ENCODE measurements at places on chromosomes 2 and 18.

GRCh38 chr2:16105669-16106281, 165.4 kb downstream of the MYCN start:
- DNase-seq, result no peak

- DNase-seq, result no peak
Measured at GRCh38 chr18:74508821-74509225, 12.7 kb downstream of the CNDP2 start.

- DNase-seq, result no peak
Measured at GRCh38 chr2:48016225-48017019, 110.1 kb upstream of the FBXO11 start.

- no peak for DNase-seq
Measured at GRCh38 chr2:112582314-112582746, 2.1 kb upstream of the CHCHD5 start.

DNA sequence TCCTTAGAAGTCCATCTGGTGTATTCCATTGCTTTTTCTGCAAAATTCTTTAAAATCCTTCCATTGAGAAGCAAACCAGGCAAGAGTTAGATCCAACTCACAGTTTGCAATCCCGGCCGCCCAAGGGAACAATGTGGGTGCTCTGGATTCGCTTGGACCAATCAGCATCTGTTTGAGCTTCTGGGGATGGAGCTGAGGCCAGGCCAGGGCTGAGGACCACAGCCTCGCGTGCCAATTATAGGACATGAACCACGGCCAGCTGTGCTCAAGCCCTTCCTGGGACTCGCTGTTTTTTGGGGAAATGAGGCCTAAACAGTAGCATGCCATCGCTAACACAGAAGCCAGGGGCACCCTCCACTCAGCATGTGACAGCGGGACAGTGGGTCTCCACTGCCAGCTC, 270.8 kb downstream of the HDAC4 start:
- DNase-seq, result no peak

DNA sequence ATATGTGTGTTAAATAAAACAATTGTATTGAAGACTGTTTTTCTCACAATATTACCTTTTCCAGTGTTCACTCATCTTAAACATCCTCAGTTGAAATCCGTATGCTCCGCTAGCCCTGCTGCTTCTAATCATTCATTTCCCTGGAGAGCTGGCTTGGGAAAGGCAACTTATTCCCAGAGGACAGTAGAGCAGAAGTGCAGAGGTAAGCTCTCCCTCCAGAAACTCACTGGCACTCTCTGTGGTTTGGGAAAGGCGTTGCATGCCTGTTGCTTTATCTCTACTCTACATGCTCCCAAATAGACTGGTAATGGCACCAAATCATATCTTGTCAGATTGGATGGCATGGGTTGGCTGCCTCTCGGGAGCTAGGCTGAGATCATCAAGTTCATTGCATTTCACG, 117.1 kb upstream of the BOD1L2 start:
- no peak for DNase-seq

DNA sequence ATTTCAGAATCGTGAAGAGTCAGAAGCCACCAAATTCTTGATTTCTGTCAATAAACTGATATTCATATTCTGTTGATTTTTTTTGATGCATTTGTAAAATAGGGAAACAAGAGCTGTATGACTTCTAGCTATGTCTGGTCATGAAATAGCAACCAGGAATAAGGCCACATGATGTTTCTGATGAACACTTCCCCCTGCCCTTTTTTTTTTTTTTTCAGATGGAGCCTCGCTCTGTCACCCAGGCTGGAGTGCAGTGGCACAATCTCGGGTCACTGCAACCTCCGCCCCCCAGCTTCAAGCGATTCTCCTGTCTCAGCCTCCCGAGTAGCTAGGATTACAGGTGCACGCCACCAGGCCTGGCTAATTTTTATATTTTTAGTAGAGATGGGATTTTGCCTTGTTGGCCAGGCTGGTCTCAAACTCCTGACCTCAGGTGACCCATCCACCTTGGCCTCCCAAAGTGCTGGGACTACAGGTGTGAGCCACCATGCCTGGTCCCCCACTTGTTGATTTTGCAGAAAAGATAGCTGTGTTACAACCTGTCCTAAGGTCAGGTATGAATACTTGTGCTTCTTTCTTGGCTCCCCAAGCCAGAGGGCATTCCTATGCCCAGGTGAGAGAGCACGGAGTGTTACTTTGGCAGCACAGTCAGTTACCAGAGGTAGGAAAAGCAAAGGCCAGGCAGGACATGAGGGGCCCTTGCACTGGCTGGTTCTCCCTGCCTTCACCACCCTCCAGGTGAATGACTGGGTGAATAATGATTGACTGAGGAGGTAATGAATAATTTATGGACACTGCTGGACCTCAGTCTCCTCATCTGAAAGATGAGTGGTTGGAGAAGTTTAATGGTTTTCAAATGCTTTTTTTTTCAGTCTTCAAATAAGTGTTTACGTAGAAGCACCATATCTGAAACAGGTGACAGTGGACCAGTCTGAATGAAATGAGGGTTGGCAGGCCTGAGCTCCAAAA, 39.6 kb downstream of the PAX8 start:
- DNase-seq, result no peak

GRCh38 chr2:176636401-176636800, 367.2 kb downstream of the MTX2 start:
- no peak for DNase-seq

DNA sequence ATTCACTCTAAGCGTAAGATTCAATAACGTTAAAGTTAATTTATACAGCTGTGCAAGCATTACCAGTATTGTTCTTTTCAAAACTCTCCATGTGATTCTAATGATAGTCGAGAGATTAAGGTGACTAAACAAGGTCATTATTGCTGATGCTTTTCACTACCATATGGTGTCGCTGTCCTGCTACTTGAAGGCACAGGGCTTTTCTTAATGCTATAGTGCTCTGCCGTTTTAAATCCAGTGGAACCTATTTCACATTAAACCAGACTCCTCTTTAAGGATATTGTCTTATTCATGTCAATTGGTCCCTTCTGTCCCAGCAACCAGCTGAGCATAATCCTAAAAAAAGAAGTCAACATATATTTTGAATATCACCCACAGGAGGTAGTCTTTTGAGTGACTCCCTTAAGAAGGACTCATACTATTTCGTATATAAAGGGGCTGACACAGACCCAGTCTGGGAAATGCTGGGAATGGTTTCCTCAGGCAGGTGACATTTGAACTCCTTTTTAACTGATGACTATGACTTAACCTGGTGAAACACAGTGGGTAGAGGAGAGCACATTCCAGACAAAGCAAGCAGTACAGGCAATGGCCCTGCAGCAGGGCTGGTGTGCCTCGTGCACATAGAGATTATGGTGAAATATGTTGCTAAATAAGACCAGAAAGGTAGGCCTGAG, 53.9 kb upstream of the CYTIP start:
- DNase-seq, result no peak

DNA sequence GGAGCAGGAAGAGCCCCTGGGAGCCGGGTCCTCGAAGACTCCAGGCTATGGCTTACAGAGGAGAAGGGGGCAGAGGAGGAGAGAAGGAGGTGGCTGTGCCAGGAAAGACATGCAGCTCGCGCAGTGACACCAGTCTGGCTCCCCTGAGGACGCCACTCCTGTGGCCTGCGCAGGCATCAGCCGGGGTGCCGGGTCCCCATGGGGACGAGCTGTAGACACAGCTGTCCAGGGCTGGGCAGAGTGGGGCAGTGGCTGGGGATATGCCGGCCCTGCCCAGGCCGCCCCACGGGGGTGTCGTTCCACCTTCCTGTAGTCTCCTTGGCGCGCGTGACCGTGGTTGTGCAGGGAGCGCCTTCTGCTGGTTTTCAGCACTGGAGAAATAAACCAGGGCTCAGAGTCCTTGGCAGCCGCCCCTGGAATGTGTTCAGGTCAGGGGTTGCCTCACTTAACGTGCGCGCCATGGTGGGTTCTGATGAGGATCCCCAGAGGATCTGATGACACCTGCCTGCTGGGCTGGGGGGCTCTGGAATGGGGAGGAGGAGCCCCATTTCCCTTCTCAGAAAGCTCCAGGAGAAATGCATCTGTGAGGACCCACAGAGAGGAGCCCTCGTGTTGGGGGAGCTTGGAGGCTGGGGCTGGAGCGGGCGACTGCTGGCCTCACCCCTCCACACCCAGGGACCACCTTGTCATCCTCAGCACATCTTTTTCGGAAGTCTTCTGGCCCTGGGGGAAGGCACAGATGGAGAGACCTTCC, 26.7 kb downstream of the RAMP1 start:
- DNase-seq, result no peak

GRCh38 chr2:44922776-44923175, 18.7 kb upstream of the SIX3 start:
- DNase-seq, result no peak

DNA sequence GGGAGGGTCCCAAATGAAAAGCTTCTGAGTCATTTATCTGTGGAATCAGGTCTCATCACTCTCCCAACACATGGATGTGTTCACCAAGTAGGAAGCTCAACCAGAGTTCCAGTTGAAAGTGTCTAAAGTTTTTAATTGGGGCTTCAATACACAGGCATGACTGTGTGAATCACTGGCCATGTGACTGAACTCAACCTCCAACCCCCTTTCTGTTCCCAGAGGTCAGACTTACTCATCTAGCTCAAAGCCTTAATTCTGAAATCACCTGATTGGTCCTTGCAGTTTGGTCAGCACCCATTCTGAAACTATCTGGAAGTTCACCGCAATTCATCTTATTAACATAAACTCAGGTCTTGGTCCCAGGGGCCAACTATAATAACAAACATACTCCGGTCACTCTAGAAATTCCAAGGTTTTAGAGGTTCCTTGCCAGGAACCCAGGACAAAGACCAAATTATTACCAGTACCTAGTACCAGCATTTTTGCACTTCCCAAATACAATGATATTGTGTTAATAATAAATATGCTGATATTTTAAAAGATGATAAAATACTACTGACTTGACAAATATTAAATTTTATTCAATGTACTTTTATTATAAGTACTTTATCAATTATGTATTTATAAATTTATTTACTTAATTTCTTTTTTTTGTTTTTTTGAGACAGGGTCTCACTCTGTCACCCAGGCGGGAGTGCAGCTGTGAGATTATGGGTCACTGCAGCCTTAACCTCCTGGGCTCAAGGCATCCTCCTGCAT, 10.7 kb upstream of the RBM45 start:
- DNase-seq, result no peak

- DNase-seq, result no peak
Measured at GRCh38 chr2:184357033-184357432, 241.3 kb upstream of the ZNF804A start.

GRCh38 chr2:20583425-20583881, 67.4 kb downstream of the HS1BP3 start:
- no peak for DNase-seq

- DNase-seq, result peak; percentile 43
Measured at GRCh38 chr18:8800445-8800844, 95.1 kb downstream of the MTCL1 start.

DNA sequence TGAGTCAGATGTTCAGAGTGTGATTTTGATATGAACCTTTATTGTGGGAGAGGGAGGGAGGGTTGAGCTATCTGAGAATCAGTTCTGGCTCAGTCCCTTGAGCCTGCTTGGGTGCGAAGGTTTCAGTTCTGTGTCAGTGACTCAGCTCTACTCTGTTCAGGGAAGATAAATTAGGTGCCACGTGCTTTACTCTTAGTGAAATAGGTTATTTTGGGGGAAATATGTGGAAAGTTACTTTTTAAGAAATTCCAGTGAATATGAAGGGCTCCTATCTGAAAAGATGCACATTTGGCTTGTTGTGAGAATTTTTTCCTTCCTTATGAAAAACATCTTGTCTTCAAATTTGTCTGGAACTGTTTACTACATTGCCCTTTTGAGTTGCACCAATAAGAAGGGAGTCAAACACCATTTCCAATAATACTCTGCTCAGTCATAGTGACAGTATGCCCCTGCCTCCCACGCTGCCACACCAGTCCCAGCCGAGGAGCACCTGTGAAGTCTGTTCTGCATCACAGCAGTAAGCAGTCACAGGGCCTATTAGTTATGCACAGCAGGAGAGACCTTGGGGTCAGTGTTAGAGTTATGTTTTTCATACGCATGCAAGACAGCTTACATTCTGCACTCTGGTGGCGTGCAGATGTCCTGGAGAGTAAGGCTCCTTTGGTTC, 32.8 kb upstream of the DNAH7 start:
- DNase-seq, result no peak

- DNase-seq, result no peak
Measured at GRCh38 chr2:183404392-183404791, 280.1 kb downstream of the NUP35 start.

DNA sequence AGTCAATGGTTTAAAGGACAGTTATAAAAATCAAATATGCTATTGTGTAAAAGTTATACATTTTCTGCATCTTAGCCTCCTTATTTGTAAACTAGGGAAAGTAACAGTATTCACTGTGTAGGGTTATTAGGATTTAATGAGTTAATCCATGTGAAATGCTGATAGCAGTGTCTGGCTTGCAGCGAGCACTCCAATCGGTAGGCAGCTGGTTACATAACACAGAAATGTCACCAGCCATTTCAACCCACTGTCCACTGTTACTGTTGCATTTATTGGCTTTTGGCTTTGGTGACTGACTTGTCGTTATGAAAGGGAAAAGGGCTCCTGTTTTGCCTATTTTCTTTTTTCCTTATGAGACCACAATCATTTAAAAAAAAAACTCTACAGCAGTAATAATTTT, 38.9 kb downstream of the ID2 start:
- DNase-seq, result no peak

DNA sequence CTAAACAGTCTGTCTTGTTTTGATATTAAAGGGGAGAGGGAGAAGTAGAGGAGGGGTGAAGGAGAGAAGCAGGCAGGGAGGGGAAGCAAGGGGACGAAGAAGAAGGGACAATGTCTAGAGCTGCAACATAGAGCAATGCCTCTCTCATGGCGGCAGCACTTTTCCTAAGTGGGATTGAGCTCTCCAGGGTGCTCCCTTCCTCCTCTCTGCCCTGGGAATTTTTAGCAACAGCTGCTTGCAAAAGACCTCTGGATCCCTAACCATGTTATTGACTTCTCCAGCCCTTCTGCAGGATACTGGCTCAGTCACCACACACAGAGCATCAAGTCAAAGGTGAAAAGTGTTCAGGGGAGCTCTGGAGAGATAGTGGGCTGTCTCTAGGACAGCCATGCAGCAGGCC, 734.9 kb downstream of the EPHA4 start:
- DNase-seq, result no peak

DNA sequence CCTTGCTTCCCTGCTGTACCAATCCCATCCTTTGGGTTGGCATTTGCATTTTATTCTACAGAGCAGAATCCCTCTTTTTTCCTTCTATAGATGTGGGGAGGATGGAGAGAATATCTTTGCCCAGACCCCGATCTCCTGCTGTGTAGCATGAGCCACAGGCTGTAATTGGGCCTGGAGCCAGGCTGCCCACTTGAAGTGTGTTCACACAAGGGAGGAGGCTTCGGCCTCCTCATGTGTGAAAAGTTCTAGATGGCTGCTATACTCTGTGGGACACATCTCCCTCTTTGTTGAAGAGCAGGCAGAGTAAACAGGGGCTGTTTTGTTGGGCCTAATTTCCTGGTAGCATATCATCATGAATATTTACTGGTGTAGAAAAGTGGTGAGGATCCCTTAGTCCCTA, 126.3 kb downstream of the XRCC5 start:
- DNase-seq, result no peak

GRCh38 chr2:35082072-35082471, 1273.5 kb upstream of the CRIM1 start:
- no peak for DNase-seq

GRCh38 chr2:147980940-147981528, 39.5 kb downstream of the ORC4 start:
- no peak for DNase-seq

GRCh38 chr2:14633061-14633460, 544 bp downstream of the LRATD1 start:
- DNase-seq, result no peak
